ENCODE measurements at places on chromosomes 13 and 19. TPM values are rescaled to one million over a fixed set of nuclear protein-coding genes. Genes with fewer than 3 reads are reported as not detected.

IGFL3 gene
- total RNA-seq, result not detected

ZNF667 gene
- 7.6 TPM for total RNA-seq

NCAN gene
- total RNA-seq, result not detected

PPP6R1 gene
- 112 TPM for total RNA-seq

DLEU7 gene
- total RNA-seq, result 0.09 TPM

CAPS gene
- 36.8 TPM for total RNA-seq

FUZ gene
- total RNA-seq, result 39.2 TPM

GSX1 gene
- total RNA-seq, result not detected

TSSK6 gene
- 22.3 TPM for total RNA-seq

SIGLECL1 gene
- not detected for total RNA-seq

CARD8 gene
- total RNA-seq, result 12.6 TPM

NRTN gene
- total RNA-seq, result 9.7 TPM

LILRB5 gene
- total RNA-seq, result 1.5 TPM

PIN1 gene
- total RNA-seq, result 167 TPM

OR7C1 gene
- total RNA-seq, result 5.1 TPM

FUT6 gene
- total RNA-seq, result not detected

GRIK5 gene
- total RNA-seq, result 1.3 TPM

ZNF90 gene
- 4.5 TPM for total RNA-seq

SLC8A2 gene
- 7.7 TPM for total RNA-seq

URAD gene
- total RNA-seq, result not detected

NLRP7 gene
- total RNA-seq, result 7.6 TPM

SYT3 gene
- 3.0 TPM for total RNA-seq

KLK3 gene
- total RNA-seq, result 35,247 TPM

ZNF709 gene
- 3.9 TPM for total RNA-seq

LRP3 gene
- total RNA-seq, result 63.7 TPM

F2RL3 gene
- total RNA-seq, result 0.36 TPM

GJA3 gene
- 0.59 TPM for total RNA-seq

CFAP97D2 gene
- 0.62 TPM for total RNA-seq

SNAPC2 gene
- 95.0 TPM for total RNA-seq

PCDH17 gene
- total RNA-seq, result 2.5 TPM

BRSK1 gene
- 1.4 TPM for total RNA-seq

IGSF23 gene
- not detected for total RNA-seq

ZNF564 gene
- total RNA-seq, result 17.6 TPM

TMEM161A gene
- 24.0 TPM for total RNA-seq

HOMER3 gene
- 21.9 TPM for total RNA-seq

SHC2 gene
- 83.4 TPM for total RNA-seq

KLK5 gene
- total RNA-seq, result 2.7 TPM

PCP2 gene
- 10.2 TPM for total RNA-seq

GPC5 gene
- total RNA-seq, result 0.23 TPM

WASF3 gene
- 23.0 TPM for total RNA-seq

IGFL2 gene
- total RNA-seq, result 2.7 TPM

BRME1 gene
- total RNA-seq, result 12.6 TPM

SIGLEC5 gene
- not detected for total RNA-seq

CBY2 gene
- 3.4 TPM for total RNA-seq

ZNF665 gene
- total RNA-seq, result 4.7 TPM

PRODH2 gene
- not detected for total RNA-seq

UHRF1 gene
- total RNA-seq, result 3.8 TPM

Measured in prostate gland (tissue), 2 donors.